NCI-H446 (cell line): ENCODE measurements at places on chromosomes 5 and 9.
A peak's percentile ranks its signal among the peaks of the same experiment; 100 is the strongest.

DNA sequence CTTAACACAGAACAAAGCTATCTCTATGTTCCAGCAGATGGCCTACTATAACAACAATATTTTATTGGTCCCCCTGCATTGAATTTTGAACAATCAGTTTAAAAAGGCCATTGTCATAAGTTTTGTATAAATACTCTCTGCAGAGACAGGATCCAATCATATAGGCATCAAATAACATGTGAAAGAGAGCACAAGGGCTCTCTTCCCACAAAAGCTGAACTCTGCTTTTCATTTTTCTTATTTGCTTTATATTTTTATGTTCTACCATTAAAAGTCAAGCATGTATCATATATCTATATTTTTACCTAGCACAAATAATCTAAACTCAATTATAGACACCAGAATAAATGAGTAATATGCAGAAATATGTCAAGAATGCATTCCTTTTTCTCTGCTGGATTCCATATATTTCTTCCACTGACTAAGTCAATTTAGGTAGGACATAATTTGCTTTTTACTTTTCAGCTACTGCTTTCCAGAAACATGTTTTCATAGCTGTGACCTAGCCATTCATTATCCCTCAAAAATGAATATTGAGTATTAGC lies 143.6 kb downstream of the CDH9 start:
- peak; percentile 31 for DNase-seq

DNA sequence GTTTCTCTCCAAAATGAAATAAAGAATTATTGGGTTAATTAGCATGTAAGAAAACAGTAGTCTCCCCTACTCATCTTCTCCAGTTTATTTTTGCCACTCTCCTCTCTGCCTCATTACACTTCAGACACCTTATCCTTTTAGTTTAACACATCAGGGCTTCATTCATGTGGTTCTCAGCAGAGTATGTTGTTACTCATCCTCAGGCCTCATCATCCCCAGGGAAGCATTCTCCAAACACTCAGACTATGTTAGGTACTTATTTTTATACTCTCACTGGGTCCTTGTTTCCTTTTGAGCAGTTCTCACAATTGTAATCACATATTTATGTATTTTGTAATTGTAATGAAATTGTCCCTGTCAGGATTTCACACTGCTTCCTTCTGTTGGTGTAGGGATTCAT lies 470.5 kb downstream of the PDE4D start:
- no peak for DNase-seq

DNA sequence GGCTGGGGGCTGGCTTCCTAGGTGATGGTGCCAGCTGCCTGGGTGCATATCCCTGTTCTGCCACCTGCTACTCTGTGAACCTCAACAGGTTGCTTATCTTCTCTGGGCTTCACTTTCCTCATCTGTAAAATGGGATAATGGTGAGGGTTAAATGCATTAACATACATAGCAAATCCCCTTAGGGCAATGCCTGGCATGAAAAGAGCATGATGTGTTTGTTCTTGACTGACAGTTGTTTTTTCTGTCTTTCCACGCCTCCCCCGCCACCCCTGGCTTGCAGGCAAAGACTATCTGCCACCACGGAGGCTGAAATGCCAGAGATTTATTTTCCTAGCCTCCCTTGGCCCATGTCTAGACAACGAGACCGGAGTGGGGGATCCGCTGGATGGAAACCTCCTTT lies 280.5 kb downstream of the NSG2 start:
- DNase-seq = no peak

DNA sequence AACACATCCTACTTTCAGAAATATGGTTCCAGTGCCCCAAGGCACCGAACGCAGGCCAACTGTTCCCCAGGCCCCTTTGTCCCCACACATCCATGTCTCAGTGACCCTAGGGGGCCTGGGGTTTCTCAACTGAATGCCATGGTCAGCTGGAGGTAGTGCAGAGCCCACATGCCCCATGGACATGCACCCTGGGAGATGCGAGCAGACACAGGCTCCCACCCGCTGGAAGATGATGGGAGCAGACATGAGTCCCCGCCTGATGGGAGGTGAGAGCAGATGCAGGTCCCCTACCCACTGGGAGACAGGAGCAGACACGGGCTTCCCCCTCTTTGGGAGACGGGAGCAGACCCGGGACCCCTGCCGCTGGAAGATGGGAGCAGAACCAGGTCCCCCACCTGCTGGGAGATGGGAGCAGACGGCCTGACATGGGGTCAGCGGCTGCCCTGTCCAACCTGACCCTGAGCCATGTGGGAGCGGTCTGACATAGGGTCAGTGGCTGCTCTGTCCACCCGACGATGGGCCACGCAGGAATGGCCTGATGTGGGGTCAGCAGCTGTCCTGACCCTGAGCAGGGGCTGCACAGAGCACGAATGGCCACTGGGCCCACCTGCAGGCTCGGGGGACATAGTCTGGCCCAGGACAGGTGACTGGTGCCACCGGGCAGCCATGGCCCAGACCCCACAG lies 18.4 kb downstream of the ZDHHC11B start:
- DNase-seq = no peak

- no peak for DNase-seq
Observed at GRCh38 chr5:134145041-134145757, 30.7 kb downstream of the TCF7 start.

DNA sequence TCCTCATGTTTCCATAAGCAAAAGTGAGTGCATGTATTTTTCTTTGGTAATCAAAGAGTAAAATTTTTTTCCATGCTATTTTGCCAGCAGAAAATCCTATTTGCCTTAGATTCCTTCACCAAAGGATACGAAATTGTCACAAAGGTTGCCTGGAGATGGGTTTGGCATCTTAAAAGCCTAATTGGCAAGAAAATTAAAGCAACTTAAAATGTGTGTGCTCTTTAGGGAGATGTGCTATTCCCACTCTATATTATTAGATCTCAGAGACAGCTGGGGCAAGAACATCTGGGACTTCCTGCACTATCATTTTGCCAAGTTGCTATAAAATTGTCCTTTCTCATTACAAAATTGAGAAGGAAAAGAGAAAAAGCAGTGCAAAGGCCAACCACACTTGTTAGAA lies 146.1 kb downstream of the PLCXD3 start:
- DNase-seq = no peak

GRCh38 chr9:121786543-121786948 lies 135.1 kb downstream of the DAB2IP start:
- DNase-seq = no peak

GRCh38 chr9:68919661-68920060 lies 94.3 kb downstream of the PRKACG start:
- DNase-seq = no peak

DNA sequence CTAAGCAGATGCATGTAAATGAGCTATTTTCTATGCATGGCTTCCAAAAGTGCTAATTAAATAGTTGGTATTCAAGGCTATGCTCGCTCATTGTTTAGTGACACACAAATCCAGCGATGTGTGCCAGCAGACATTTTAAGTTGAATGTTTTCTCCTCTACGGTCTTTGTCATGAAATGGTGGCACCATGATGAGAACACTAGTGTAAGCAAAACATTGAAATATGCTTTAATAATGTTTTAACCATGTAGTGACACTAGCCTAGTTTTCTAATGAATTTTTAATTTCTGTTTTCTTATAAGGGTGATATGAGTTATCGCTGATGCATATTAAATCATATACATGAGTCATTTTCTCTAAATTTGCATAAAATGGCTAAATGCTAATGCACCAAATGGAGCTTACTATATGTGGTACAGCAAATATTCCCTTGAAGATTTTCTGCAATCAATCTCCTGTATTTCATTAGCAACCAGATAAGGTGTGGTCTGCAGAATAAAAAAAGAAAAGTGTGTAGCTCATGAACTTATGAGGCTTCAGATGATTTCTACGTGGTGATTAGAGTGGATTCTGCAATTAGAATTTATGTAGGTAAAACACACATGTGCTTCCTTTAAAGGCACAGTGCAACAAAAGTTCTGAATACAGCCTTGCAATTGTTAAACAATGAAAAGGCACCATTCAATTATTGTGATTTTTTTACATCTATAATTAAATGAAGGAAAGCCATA lies 226.6 kb downstream of the MEF2C start:
- DNase-seq = no peak

DNA sequence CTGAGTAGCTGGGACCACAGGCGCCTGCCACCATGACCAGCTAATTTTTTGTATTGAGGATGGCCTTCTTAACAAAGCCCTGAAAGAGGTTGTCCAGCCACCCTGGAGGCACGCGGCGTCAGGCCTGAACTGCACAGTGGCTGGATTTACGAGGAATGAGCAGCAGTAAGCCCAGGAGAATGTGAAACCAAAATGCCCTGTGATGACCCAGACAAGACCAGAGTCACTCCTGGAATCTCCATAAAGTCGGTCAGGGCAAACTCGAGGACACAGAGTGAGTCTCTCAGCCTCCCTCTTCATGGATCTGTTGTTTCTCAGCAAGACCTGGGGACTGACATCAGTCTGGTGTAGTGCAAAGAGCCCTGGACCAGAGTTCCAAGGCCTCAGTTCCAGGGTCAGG lies 53.2 kb upstream of the C5orf58 start:
- no peak for DNase-seq

DNA sequence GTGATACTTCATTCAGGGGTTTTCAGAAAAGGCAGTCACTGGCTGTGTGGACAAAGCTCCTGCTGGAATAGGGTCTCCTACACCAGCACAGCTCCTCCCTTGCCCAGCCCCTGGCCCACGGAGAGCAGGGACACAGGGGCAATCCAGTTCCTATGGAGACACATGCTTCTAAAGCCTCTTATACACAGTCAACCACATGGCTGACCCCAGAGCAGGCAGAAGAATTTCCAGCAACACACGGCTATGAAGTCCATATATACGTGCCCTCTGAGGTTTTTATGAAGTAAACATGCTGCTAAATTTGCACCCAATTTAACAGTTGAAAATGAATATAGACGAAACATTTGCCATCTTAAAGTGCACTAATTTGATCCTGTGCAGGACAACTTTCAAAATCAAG lies 19.4 kb downstream of the PSMB7 start:
- no peak for DNase-seq

- no peak for DNase-seq
Observed at GRCh38 chr5:170854566-170854965, 7.3 kb upstream of the RANBP17 start.

DNA sequence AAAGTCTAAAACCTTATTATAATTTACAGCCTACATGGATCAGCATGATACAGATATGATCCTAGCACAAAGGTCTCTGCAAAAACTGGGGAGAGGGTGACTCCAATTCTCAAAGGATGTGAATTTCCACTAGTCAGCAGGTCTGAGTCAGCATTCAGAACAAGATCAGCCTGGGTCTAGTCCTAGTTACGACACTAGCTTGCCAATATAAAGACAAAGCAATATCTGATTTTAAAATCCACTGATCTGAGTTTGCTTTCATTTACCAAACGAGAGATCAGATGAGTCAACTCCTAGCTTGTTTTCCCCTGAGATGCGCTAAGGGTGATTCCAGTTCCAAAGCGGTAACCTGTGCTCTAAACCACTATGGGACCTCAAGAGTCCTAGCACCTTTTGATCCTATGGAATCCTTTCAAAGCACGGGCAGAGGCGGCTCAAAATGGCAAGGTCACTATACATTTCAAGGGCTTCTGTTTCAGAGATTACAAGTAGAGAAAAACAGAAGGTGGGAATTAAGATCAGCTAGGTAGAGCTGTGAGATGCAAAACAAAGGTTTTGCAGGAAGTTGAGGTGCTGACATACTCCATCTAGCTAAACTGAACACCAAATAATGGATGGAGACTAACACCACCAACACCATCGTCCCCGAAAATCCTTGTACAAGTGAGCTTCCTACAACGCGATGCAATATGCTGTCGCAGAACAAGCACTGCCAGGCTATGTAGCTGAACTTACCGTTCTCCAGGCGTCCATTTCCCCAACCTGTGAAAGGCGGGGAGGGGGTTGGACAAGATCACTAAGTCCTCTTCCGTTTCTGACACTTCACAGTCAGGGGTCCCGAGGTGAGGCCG lies 906 bp downstream of the SLC25A51 start:
- no peak for DNase-seq

- no peak for DNase-seq
Observed at GRCh38 chr9:80954521-80954920, 734.8 kb downstream of the TLE1 start.

- no peak for DNase-seq
Observed at GRCh38 chr9:124776954-124777648, at the start of gene OLFML2A. Gene OLFML2A, plus strand, starts transcription at chr9:124777133. Its CDS starts 138 bp downstream, at chr9:124777271.

DNA sequence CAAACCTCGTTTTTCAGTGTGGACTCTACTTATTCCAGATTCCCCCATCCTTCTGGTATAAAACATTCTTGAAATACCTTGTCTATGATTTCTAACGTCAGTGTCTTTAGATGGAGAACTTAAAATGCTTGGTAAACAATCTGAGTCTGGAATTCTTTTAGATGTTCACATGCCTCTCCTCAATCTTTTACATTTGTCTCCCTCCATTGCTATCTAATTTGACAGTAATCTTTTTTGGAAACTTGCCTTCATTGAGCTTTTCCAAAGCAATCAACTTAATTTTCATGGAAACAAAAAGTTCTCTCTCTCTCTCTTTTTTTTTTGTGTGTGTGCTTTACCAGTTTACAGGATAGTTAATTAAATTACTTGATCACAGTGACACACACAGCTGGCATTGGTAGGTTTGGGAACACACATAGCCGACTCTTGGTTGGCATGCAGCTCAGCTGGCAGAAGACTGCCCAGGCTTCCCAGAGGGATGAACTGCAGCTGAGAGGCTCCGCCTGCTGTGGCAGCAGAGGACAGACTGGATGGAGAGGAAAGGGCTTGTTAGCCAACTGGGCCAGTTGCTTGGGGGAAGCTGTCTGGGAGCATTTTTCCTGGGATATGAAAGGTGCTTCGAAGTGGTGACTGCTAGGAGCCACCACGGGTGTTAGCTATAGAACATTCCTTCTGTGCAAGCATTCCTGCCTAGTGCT lies 271.3 kb downstream of the ZSWIM6 start:
- peak; percentile 29 for DNase-seq

- DNase-seq = no peak
Observed at GRCh38 chr9:89465726-89466308, 32.1 kb downstream of the SEMA4D start.

DNA sequence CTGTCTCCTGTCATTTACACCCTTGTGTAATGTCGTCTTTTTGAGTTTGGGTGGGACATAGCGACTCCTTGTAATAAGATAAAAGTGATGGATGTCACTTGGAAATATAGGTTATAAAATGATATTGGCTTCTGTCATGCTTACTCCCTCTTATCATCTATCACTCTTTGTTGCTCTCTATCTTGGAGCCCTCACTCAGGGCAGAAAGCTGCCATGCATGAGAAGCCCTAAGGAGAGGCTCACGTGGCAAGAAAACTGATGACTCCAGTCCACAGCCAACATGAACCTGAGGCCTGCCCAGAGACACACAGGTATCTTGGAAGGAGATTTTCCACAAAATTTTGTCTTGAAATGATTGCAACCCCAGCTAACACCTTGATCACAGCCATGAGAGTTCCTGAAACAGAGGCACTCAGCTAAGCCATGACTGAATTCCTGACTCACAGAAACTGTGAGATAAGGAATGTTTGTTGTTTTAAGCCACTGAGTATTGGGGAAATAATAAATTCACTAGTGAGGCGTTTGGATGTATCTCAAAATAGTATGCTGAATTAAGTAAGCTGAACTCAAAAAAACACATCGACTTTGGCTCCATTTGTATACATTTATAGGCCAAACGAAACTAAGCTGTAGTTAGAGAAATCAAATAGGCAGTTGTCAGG lies 216.7 kb downstream of the CDH18 start:
- no peak for DNase-seq

- DNase-seq = peak; percentile 75
Observed at GRCh38 chr9:13971966-13972655, 341.8 kb downstream of the NFIB start.

- DNase-seq = no peak
Observed at GRCh38 chr9:73116880-73117279, 34.8 kb upstream of the ANXA1 start.
